ENCODE measurements at places on chromosomes 1 and 21. TPM values are rescaled to one million over a fixed set of nuclear protein-coding genes. Genes with fewer than 3 reads are reported as not detected.

KLF17 gene
- total RNA-seq, result not detected

GPATCH2 gene
- total RNA-seq, result 14.4 TPM

PADI2 gene
- total RNA-seq, result not detected

DEPDC1 gene
- total RNA-seq, result 10.7 TPM

DNA sequence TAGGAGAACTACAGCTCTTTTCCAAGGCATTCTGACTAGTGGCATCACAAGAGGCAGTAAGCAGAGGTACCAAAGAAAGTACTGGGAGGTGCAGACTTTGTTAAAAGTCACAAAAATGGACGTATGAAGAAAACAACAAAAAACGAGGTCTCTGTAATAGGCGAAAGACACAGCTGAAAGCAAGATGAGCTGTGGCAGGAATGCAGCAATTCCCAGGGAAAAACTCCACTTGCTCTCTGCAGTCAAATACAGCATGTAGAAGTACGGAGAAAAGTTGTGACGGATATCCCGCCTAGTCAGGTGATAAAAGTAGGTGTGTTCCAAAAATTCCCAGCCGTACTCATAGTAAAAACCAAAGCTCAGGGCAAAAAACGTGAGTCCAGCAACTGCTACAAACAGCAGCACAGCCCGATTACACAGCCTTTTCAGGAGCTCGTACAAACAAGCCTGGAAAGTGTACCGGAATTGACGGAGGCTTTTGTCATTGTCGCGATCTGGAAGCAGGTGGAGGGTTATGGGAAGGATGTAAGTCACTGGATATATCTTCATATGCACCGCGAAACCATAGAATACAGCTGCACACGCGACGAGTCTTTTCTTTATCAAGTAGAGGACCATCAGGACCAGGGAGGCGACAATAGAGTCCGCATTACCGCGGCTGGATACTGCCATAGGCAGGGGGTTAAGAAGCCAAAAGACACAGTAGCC, 979 bp downstream of the PIGM start:
- DNase-seq, result no peak

- peak; percentile 89 for DNase-seq
Measured at GRCh38 chr1:53328009-53328461, at the start of gene LRP8. Gene LRP8, minus strand, starts transcription at chr1:53328070. Its CDS starts 158 bp downstream, at chr1:53327912.
